ENCODE measurements at places on chromosomes 11 and 22. TPM values are rescaled to one million over a fixed set of nuclear protein-coding genes. Genes with fewer than 3 reads are reported as not detected.

- DNase-seq = no peak
Measured at GRCh38 chr11:10118865-10119264, 175.2 kb downstream of the SBF2 start.

- DNase-seq = no peak
Measured at GRCh38 chr11:117217141-117218084, 14.5 kb downstream of the PCSK7 start.

GRCh38 chr11:62120001-62120400, 3.8 kb upstream of the INCENP start:
- DNase-seq = no peak

DNA sequence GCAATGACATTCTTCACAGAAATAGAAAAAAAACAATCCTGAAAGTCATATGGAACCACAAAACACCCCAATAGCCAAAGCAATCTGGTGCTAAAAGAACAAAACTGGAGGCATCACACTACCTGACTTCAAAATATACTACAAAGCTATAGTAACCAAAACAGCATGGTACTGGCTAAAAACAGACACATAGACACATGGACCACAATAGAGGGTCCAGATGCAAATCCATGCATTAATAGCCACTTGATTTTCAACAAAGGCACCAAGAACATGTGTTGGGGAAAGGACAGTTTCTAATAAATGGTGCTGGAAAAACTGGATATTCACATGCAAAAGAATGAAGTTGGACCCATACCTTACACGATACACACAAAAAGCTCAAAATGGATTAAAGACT, 27.9 kb upstream of the SMIM38 start:
- no peak for DNase-seq

Gene CRYAB
- not detected for total RNA-seq

Gene ACRV1
- total RNA-seq = not detected

Gene FLRT1
- total RNA-seq = not detected

Gene ART1
- total RNA-seq = not detected

DNA sequence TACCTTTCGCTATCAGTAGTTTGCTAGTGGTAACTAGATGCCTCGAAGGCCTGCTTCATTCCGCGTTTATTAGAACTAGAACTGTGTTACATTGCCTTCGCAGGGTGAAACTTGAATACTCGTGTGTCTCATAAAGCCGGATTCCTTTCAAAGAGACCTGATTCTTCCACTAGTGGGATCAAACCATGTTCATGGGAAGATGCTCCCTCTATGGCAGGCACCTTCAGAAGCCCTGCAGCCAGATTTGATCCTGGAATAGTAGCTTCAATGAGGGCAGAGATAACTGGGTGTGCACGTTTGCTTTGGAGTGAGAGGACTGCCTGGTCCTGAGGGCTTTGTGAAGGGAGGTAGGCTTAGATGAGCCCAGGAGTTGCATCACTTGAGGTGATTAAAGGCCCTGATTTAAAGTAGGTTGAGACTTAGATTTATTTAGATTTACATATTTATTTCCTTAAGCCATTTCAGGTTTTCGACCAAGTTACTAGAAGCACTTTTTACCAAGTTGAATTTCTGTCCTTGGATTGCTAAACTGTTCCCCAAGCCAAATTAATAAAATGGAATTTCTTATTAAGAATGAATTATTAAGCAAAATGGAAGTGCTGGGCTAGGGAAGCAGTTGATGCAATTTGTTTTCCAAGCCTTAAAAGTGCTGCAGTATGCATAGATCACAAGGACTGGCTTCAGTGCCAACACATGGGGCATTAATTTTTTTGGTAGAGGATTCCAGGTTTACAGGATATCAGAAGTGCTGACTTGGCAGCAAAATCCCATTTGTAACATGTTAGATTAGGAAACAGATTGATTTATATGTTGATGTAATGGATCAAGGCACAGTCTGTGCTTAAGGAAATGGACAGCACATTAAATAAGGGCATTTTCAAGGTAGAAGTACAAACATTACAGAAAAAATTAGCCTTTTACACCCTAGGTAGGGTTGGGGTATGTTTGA, 32.9 kb downstream of the APLP2 start:
- DNase-seq = no peak

GRCh38 chr11:64932324-64932723, 3.4 kb downstream of the GPHA2 start:
- DNase-seq = no peak

GRCh38 chr11:67663532-67664212, 10.8 kb downstream of the ALDH3B2 start:
- DNase-seq = no peak

Gene CARNS1
- 0.62 TPM for total RNA-seq

DNA sequence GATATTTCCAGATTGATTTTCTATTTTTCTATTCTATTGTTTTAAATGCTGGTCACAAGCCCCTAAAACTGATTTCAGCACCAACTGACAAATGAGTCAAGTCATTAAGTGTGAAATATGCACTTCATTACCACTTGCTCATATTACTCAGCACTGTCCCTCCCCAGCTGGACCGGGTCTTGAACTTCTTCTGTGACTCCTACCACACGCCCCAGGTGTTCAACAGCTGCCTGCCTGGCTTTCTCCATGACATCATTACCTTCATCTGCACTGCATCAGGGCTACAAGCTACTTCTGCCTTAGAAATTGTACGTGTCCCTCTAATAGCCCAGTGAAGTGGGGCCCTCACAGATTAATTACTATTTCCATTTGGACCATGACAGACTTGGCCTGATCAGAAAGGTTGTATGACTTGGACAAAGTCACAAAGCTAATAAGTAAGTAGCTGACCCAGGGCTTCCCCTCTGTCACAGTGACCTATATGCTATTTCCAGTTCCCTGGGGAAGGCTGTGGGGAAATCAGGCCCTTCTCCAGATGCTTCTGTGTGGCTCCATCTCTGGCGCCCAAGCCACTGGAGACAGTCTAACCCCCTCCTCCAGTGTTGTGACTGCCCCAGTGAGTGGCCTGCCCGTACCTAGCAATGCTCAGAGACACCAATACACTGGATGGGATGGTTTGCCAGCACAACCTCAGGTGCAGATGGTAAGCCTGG, 18.1 kb downstream of the TBC1D10A start:
- DNase-seq = no peak

DNA sequence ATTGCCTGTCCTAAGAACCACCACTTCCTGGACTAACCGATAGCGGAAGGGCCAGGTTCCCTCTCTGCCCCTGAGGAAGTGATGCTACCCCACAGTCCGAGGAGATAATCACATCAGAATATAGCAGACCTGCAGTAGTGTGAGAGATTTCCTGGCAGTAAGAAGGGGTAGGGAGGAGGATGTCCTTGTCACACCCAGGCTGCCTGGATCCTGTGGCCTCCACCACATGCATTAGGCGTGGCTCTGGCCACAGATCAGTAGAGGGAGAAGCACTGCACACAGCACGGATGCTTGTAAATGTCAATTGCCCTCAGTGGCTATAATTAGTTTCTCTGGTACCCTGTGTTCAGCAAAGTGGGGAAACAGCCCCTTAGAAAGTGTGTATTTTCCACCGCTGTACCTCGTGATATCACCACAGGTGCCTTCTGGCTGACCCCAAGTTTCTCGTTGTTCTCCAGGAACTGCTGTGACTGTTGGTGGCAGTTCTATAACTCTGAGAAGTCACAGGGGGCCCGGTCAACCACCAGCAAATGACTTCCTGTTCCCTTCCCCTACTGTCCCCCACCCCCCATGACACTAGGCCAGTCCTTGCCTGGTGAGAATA, 61.8 kb downstream of the UBASH3B start:
- peak; percentile 12 for DNase-seq

- DNase-seq = peak; percentile 15
Measured at GRCh38 chr22:41092847-41093411, 537 bp downstream of the EP300 start.

Gene CDC42BPG
- total RNA-seq = 0.29 TPM
